Tracheal epithelial cell (primary cell): ENCODE measurements at places on chromosomes 12 and 14. TPM values are rescaled to one million over a fixed set of nuclear protein-coding genes. Genes with fewer than 3 reads are reported as not detected.

KRT86 gene
- 0.21 and 0.72 TPM in 2 replicates for total RNA-seq

PLEKHH1 gene
- total RNA-seq: 2.9 and 4.0 TPM in 2 replicates

LTBR gene
- total RNA-seq: 110 and 121 TPM in 2 replicates

DNAI7 gene
- not detected in 2 replicates for total RNA-seq

KRT72 gene
- not detected in 2 replicates for total RNA-seq

WIF1 gene
- not detected in 2 replicates for total RNA-seq

MAPK1IP1L gene
- total RNA-seq: 13.7 and 15.6 TPM in 2 replicates

ST8SIA1 gene
- total RNA-seq: 0.24 and 0.85 TPM in 2 replicates

CACNA1C gene
- total RNA-seq: 0.24 TPM in 1 of 2 replicates, not detected in the other

TRHDE gene
- total RNA-seq: 2.7 TPM in 1 of 2 replicates, not detected in the other

LGR5 gene
- not detected in 2 replicates for total RNA-seq

PDZRN4 gene
- total RNA-seq: not detected in 2 replicates

CMTM5 gene
- not detected in 2 replicates for total RNA-seq

HOXC12 gene
- not detected in 2 replicates for total RNA-seq

TMEM179 gene
- not detected in 2 replicates for total RNA-seq

LRRC10 gene
- not detected in 2 replicates for total RNA-seq

ANG gene
- total RNA-seq: 4.9 and 7.2 TPM in 2 replicates

KHNYN gene
- 95.7 and 155 TPM in 2 replicates for total RNA-seq
